ENCODE measurements at places on chromosomes 7 and 10.

- DNase-seq = no peak
Measured at GRCh38 chr10:60008816-60009215, 102.5 kb upstream of the CCDC6 start.

DNA sequence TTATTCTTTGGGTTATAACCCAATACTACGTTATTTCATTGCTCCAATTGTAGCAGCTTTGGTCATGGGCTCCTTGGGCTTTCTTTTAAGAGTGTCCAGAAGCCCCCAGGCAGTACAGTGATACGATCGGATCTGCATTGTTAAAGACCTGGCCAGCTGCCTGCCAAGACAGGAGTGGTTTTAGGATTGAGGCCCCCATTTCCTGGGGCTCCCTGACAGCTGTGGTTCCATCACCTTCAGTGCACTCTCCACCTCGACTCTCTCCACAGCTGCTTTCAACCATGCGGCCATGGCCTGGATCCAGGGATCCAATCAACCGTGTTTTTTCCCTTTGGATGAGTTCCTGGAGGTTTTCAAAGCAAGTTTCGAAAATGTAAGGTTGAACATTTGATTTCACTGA is 123.4 kb upstream of the BTBD16 start:
- no peak for DNase-seq

DNA sequence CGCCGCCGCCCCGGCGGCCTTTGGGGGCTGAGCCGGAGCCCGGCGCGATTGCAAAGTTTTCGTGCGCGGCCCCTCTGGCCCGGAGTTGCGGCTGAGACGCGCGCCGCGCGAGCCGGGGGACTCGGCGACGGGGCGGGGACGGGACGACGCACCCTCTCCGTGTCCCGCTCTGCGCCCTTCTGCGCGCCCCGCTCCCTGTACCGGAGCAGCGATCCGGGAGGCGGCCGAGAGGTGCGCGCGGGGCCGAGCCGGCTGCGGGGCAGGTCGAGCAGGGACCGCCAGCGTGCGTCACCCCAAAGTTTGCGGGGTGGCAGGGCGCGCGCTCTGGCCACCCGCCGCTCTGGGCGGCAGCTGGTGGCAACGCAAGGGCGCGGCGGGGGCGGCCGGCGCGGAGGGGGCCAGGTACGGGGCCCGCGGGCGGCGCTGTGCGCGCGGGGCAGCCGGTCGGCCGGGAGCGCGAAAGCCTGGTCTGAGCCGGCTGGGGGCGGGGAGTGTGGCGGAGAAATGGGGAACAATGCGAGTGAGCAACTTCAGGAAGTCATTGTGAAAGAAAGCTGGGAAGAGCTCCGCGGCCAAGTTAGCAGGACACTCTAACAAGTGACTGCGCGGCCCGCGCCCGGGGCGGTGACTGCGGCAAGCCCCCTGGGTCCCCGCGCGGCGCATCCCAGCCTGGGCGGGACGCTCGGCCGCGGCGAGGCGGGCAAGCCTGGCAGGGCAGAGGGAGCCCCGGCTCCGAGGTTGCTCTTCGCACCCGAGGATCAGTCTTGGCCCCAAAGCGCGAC is at the start of gene IKZF1:
IKZF1 (plus strand) TSS at position 588 of the 782 bp plus-strand sequence. CDS start 14,346 bp downstream, outside the sequence.
- no peak for DNase-seq

- no peak for DNase-seq
Measured at GRCh38 chr10:89540420-89540949, 5.1 kb upstream of the SLC16A12 start.

DNA sequence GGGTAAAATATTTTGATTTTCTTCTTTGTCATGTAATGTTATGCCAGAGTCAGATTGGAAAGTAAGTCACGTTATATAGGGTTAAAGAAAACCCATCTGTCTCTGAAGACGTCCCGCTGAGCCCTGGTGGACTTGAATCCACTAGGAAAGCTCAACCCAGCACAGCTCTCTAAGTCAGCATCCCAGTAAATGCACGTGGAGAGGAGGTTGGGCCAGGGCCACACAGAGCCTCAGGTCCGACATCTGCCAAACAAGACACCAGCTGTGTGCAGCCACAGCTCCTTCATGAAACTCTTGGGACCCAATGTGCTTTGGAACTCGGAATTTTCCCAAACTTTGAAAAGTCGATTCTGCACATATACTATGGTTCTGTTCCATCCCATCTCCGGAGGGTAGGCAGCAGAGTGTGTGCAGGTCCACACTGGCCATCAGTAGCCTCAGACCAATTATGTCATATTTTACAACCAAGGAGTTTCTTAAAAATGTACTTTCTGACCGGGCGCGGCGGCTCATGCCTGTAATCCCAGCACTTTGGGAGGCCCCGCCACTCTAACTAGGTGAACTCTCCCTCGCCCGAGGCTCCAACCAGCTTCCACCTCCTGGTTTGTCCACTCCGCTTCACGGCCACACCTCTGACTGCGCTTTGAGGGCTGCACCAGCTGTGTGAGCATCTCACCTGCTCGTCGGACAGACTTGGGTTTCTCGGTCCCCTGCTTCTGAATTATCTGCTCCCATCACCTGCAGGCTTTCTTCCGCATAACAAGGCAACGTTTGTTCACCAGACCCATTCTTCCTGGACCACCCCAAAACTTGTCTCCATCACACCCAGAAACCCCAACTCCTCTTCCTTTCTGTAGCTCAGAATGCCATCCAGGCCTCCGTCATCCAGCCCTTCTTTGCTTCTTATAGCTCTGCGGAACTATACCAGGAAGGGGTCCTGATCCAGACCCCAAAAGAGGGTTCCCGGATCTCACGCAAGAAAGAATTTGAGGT is 29.7 kb upstream of the DNAJB6 start:
- DNase-seq = no peak

- DNase-seq = no peak
Measured at GRCh38 chr7:43891069-43891955, 15.1 kb downstream of the URGCP start.

DNA sequence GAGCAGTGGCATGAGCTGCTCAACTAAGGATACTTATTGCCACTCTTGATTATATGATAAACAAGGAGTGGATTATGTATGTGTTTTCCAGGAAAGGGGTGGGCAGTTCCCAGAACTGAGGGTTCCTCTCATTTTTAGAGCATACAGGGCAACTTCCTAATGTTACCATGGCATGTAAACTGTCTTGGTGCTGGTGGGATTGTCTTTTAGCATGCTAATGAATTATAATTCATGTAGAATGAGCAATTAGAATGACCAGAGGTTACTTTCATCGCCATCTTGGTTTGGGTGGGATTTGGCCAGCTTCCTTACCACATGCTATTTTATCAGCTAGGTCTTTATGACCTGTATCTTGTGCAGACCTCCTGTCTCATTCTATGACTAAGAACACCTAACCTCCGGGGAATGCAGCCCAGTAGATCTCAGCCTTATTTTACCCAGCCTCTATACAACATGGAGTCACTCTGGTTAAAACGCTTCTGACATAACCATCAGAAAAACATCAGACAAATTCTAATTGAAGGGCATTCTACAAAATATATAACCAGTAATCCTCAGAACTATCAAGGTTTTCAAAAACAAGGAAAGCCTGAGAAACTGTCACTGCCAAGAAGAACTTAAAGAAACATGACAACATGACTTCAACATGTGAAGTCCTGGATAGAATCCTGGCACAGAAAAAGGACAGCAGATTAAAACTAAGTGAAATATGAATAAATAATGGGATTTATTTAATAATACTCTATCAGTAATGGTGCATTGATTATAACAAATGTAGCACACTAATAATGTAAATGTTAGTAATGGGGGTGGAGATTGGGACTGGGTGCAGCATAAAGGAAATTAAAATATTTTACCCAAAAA is 365.0 kb downstream of the SEMA3D start:
- no peak for DNase-seq

DNA sequence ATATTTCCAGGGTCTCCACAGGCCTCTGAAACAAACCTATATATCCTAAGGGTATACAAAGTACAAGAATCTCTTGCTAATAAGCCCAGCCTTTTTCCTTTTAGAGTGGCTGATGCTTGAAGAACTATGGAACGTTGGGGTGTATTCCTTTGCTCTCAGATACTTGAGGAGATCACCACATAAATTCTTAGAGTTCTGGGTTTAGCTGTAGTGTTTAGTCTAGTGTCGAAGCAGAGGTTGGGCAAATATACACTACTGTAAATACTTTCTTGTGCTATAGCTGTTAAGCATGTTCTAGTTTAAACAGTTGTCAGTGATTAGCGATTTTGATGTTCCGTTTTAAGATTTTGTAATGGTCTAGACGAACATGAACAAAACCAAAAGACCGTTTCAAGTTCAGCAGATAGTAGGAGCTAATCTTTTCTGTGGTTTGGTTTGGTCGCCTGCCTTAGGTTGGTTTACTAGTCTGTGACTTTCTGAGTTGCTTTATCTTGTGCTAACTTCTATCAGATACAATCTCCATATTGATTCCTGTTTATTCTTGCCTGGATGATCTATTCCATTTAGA is 229.6 kb downstream of the NSUN6 start:
- DNase-seq = no peak

DNA sequence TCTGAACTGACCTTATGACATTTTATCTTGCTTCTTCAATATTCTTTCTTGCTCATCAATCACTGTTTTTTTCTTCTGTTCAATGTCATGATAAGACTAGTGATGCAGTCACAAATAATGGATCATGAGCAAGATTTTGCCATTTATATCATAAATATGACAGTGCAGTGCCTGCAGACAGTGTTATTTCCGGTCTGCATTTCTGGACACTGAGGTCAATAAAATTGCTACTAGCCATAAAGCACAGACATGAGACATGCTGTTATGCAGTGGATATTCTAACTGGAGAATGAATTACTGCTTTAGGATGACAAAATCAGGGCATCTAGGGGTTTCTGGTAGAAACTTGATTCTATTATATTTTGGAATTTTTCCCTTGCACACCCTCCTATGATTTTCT is 1509.7 kb upstream of the LRRTM3 start:
- no peak for DNase-seq

- no peak for DNase-seq
Measured at GRCh38 chr10:97975598-97975997, 54.8 kb downstream of the CRTAC1 start.

DNA sequence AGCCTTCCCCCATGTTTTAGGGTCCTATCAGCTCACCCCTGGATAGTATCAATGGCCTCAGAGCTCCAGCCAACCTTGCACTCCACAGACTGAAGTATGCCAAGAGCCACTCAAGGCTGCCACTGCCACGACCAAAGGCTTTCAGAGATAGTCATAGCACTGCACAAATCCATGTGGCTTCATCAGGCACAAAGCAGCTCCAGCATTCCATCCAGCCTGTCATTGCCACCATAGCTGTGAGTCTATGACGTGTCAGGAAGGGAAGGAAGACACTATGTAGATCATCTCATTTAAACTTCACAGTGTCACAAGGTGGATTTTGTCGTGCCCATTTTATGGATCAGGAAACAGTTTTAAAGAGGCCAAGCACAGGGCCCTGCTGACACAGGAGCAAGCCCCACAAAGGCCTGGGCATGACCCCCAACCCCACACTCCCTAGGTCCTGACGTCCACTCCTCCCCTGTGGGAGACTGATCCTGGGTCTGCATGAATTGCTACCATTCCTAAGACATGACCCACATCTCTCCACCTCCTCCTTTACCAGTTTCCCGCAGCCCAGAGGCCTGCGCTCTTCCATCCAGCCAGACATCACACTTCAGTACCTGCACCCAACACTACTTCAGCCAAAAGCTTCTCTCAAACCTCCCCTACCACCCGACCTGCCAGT is 119.4 kb downstream of the DIP2C start:
- no peak for DNase-seq

- no peak for DNase-seq
Measured at GRCh38 chr7:111083413-111083812, 7.5 kb upstream of the LRRN3 start.

DNA sequence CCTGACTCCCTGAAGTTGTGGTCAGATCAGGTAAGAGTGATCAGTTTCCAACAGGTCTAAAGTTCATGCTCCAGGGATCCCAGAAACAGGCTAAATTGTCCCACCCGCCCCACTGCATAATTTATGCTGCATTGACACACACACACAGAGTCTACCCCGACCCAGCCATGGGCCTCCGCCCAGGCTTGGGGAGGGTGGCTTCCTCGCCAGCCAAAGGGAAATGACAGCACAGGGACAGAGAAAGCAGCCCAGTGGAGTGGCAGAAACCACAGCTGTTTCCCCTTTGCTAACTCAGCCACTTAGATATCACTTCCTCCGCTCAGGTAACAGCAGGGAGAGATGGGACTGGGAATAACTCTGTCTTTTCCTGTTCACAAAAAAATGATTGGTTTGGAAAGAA is 9.4 kb downstream of the SH3PXD2A start:
- no peak for DNase-seq

DNA sequence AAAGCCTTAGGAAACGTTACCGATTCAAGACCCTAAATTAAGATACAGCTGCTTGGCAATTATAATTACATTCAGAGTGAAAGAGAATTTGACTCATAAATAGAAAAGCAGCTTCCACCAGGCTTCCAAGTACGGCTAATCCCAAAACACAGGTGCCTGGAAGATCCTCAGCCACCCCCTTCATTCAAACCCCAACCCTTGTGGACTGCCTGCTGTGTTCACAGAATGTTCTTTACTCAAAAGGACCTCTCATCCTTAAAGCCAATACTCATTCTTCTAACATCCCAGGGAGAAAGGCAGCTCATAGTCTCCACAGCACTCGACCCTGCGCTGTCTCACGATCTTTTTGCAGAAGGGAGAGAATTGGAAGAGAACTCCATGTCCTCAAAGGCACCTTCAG is 32.9 kb downstream of the RNF32 start:
- DNase-seq = no peak

DNA sequence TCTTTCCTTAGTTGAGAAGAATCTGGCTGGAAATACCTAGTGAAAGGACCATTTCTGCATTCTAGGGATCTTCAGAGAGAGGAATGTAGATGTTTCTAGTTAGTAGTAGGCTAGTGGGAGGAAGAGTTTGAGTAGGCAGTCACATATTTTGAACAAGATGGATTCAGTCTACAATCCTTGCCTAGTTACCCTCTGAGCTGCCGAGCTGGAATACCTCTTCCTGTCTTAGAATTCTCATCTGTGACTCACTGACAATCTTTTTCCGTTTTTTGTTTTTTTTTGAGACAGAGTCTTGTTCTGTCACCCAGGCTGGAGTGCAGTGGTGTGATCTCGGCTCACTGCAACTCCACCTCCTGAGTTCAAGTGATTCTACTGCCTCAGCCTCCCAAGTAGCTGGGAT is 30.7 kb upstream of the PLPP4 start:
- DNase-seq = no peak

DNA sequence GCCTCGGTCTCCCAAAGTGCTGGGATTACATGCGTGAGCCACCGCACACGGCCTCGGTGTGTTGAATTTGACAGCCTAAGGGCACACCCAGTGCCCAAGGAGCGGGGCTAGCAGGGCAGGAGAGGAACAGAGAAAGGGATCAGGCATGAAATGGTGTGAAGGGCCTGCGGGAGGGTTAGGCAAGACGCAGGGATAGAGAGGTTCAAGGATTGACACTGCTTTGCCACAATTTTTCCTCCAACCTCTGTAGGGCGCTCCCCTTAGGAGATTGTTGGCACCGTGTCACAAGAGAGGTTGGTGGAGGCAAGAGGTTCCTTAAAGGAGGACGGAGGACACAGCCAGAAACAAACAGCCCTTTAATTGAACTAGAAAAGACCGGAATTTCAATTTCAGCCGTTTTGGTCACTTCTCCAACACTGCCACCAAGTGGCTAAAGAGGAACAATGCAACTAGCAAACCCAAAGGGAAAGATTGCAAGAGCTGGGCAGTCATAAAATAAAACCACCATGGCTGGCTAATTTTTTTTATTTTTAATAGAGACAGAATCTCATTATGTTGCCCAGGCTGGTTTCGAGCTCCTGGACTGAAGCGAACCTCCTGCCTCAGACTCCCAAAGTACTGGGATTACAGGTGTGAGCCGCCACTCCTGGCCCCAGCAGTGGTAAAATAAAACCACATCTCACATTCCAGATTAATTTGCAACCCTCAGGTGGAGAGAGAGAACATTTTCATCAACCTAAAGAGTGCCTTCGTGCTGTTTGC is 6.9 kb upstream of the CREB3L2 start:
- DNase-seq = no peak

- no peak for DNase-seq
Measured at GRCh38 chr10:126160971-126161630, 227.2 kb downstream of the ADAM12 start.
